ENCODE measurements at places on chromosomes 5 and 9. TPM values are rescaled to one million over a fixed set of nuclear protein-coding genes. Genes with fewer than 3 reads are reported as not detected.
A peak's percentile ranks its signal among the peaks of the same experiment; 100 is the strongest.

GRCh38 chr5:168724227-168724626 is 145.1 kb upstream of the PANK3 start:
- no peak for DNase-seq

SLC4A9 gene
- total RNA-seq = not detected

- DNase-seq = no peak
Measured at GRCh38 chr5:147949711-147950573, 43.6 kb upstream of the C5orf46 start.

KIF4B gene
- not detected for total RNA-seq

DNA sequence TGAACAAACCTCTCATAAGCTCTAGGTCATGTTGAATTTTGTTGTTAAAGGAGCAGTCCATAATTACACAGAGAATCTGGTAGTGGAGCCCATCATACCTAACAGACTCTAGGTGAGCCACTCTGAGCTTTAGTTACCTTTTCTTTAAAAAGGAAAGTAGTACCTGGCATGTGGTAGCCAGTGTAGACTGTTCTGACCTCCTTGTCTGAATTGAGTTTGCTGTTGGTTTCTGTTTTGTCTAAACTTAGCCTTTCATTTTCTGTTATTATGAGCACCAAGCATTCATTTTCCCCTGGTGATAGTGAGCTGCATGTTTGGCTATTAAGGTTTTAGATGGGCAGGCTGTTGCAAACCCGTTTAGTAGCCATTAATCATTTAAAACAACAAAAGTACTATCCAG is 112.2 kb downstream of the MAST4 start:
- no peak for DNase-seq

SNCB gene
- not detected for total RNA-seq

DNA sequence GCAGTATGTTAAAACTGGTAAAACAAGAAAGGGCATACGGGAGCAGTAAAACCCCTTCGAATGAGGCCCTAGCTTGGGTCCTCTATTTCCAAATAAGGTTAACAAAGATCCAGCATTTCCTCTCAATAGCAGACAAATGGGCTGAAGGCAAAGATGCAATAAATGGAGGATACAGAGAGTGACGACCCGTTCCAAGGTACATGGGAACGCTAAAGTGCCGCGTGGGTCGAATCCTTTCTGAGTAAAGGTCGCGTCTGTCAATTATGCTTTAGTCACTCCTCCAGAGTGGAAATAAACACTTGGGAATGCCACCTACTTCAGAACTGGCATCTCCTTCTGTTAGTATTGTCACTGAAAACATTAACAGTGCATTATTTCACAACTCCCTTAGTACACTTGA is 24.7 kb downstream of the ARL15 start:
- no peak for DNase-seq

C1QTNF3 gene
- 10.8 TPM for total RNA-seq

- no peak for DNase-seq
Measured at GRCh38 chr5:82796643-82797416, 280.4 kb downstream of the TMEM167A start.

BARHL1 gene
- total RNA-seq = not detected

SPATA31D4 gene
- total RNA-seq = not detected

ADRA1B gene
- total RNA-seq = not detected

NEUROG1 gene
- total RNA-seq = not detected

HBEGF gene
- 24.4 TPM for total RNA-seq

GRCh38 chr9:112784020-112784785 is 33.6 kb downstream of the SNX30 start:
- DNase-seq = no peak

AGXT2 gene
- total RNA-seq = not detected

DNA sequence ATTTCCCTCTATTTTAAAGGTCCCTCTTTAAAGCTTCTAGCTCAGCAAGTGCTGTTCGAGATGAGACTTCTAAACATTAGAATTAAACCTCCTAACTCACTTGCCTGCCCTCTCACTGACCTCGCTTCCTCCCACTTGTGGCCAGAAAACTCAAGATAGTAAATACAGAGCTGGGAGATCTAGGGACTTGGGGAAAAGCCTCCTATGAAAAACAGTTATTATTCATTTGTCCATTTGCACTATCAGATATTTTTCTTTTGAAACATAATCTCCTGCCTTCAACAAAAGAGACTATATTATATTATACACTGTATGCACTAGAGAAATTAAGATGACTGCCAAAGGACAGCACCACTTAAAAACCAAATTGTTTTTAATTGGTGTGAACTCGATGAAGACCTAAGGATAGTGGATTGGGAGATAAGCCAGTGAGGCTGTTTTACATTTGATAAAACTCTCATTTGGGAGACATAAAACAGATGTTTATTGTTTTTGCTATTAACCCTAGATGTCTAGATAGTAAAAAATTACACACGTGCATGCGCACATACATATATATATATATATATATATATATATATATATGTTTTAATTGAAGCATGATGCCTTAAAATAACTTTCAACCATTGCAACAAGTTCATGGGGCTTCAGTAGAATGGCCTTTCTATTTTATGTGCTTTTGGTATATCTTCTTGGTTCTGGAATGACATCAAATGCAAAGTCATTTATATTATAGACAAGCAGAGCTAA is 229.4 kb downstream of the ADAMTSL1 start:
- DNase-seq = no peak

- no peak for DNase-seq
Measured at GRCh38 chr9:136756836-136757235, 1.2 kb downstream of the LCN8 start.

HTR4 gene
- not detected for total RNA-seq

GRCh38 chr5:152568016-152568415 is 162.9 kb upstream of the NMUR2 start:
- DNase-seq = no peak

- DNase-seq = peak; percentile 32
Measured at GRCh38 chr5:158812408-158812807, 287.3 kb downstream of the EBF1 start.

PGM5 gene
- 289 TPM for total RNA-seq

GRCh38 chr5:76542887-76543690 is 80.1 kb downstream of the F2RL2 start:
- DNase-seq = no peak

GRCh38 chr5:18395126-18396110 is 761.2 kb downstream of the TAF11L14 start:
- no peak for DNase-seq

DNA sequence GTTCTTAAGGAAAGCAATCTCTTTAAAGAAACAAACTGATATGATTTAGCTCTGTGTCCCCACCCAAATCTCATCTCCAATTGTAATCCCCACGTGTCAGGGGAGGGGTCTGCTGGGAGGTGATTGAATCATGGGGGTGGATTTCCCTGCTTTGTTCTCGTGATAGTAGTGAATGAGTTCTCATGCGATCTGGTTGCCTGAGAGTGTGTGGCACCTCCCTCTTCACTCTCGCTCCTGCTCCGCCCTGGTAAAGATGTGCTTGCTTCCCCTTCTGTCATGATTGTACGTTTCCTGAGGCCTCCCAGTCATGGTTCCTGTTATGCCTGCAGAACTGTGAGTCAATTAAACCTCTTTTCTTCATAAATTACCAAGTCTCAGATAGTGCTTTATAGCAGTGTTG is 412.7 kb upstream of the SMC2 start:
- DNase-seq = no peak

GRCh38 chr5:73836607-73837006 is 210.6 kb downstream of the ARHGEF28 start:
- no peak for DNase-seq
